ENCODE measurements at places on chromosomes 5 and 9.

- no peak for DNase-seq
Measured at GRCh38 chr5:77146896-77147295, 59.8 kb upstream of the ZBED3 start.

DNA sequence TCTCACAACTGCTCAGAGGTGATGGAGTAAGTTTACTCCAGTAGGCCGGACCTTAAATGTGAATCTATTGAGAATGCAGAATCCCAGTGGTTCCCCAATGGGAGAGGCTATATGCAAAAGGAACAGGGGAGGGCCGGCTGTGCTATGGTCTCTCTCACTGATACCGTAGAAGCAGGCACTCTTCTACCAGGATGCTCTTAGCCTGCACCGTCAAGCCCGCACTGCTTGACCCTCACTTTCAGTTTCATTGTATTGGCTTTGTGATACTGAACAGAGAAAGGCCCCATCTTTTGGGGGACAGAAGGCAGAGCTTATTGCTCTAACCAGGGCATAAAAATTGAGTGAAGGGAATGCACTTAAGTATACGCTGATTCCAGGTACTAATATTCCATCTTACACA lies 615.0 kb upstream of the RGMB start:
- DNase-seq = no peak

DNA sequence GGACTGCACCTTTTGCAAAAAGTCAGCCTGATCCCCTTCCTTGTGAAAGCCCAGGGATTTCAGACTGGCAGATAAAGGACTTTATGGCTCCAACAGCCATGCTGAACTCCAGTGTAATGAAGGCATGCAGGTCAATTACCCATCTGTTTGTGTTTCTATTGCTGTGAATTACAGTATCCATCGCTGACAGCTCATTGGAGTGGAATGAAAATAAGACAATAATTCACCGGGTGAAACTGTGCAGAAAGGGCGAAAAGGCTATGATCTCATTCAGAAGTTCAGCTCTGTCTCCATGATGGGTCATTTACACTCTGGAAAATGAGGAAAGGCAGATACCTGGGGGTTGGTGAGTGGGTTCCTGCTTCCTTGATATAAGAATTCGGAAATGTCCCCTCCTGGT lies 148.0 kb downstream of the BRINP1 start:
- no peak for DNase-seq

GRCh38 chr5:72842816-72843215 lies 26.4 kb downstream of the TNPO1 start:
- no peak for DNase-seq

GRCh38 chr9:27499451-27499850 lies 24.6 kb upstream of the IFNK start:
- DNase-seq = no peak
